ENCODE measurements at places on chromosomes 1 and 21. TPM values are rescaled to one million over a fixed set of nuclear protein-coding genes. Genes with fewer than 3 reads are reported as not detected.

Gene LCE1F
- total RNA-seq: not detected

Gene ZFP69B
- total RNA-seq: 13.3 TPM

Gene DAB1
- 29.0 TPM for total RNA-seq

Gene NBPF8
- 16.0 TPM for total RNA-seq

Gene TFF1
- total RNA-seq: not detected

Gene SPRR4
- total RNA-seq: not detected

Gene FMO1
- total RNA-seq: not detected

Gene RHEX
- 0.31 TPM for total RNA-seq

Gene NPL
- total RNA-seq: 5.2 TPM

- no peak for ATAC-seq
These were observed 89.0 kb downstream of the TIAM1 start for GRCh38 chr21:31255036-31255435.

DNA sequence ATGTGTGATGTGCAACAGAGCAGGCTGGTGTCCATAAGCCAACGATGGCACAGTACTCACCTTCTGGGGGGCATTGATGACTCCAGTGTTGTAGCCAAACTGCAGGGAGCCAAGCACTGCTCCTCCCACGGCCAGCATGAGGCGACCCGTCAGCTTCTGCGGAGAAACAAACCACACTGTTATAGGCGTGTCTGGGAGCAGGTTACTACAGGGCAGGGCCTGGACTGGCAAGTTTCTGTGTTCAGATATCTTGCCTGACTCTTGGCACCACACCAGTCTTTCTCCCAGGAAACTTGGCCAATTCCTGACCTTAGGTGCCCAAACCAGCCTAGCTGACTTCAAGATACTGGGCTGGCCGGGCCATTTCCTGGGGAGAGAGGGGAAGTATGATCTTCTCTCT, 15.5 kb downstream of the SLC2A1 start:
- no peak for ATAC-seq

DNA sequence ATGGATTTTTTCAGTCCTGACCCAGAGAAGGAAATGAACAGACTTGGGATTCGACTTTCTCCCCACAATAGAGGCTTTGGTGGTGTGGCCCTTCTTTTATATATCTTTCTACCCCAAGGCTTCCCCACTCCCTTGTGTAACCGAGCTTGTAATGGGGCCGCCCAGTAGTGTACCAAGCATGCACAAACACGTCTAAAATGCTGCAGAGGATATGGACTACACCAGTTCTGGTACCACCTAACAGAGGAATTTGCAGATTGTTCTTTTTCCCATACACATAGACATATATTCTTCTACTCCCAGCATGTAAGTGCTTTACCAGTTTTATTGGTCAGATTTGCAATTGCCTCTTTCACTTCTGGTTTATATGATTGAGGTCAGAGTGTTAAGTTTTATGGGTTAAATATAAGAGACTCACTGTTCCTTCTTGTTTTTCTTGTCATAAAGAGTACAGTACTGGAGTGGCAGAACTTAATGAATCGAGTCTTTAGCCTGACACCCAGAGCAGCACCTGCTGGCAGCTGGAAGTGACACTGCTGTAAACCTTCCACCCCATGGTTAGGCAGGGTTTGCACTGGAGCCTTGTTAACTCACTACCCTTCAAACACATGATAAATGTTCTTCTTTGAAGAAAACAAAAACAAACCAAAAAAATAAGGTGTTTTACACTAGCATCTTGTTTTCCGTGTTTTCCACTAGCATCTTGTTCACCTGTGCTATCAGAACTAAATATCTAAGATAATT, 198.6 kb downstream of the PTPRC start:
- ATAC-seq: peak; percentile 91

- ATAC-seq: no peak
These were observed 16.8 kb downstream of the IFFO2 start for GRCh38 chr1:18939398-18940302.

- ATAC-seq: no peak
These were observed 290.6 kb downstream of the NFIA start for GRCh38 chr1:61372944-61373343.

GRCh38 chr1:109931189-109931731, 20.6 kb downstream of the CSF1 start:
- peak; percentile 69 for ATAC-seq

DNA sequence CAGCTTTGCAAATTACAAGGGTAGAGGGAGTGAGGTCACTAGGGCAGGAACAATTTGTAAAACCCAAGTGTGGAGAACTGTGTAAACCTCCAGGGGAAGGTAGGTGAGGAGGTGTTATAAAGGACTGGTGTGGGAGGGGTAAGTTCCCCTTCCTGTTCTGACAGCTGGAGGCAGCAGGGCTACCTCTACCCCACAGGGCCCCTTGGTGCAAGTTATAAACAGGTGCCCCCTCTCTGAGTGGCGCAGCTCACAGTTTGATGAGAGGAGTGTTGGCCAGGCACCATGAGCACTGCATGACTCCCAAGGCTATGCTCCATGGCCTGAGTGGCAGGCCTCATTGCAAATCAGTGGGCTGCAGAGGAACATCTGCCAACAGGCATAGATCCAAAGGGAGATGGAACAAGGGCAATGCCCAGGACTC, 41.0 kb downstream of the MFSD2A start:
- no peak for ATAC-seq

DNA sequence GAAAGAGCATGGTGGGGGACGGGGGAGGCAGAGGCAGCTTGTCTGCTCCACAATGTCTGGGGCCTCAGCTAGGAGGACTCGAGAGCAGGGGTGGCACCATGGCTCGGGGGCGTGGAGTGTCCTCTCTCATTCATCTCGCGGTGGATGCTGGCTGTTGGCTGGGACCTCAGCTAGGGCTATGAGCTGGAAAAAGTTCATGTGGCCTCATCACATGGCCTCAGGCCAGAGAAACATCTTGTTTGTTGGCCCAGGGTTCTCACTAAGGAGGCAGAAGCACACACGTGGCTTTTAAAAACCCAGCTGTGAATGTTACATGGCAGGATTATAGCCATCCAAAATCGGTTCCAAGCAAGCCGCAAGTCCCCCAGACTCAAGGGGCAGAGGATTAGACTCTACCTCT, 6.2 kb upstream of the CENPS start:
- peak; percentile 62 for ATAC-seq

GRCh38 chr1:41151846-41152245, 90.3 kb downstream of the SCMH1 start:
- ATAC-seq: no peak

DNA sequence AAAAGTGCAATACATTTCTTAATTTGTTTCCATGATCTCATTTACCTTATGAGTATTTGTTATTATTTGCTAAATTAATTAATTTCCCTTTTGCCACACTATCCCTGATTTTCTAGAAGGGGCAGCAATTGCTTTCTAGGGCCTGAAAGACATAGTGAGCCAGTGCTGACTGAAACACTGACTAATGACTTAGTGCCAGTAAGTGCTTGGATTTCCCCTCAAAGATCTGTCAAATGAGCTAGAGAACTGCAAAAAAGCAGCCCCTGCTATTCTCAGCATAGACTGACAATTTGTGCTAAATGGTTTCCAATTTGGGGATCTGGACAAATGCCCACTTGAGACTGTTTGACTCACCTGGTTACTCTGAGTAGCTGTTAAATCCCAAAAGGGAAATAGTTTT, 35.6 kb upstream of the USH2A start:
- peak; percentile 39 for ATAC-seq

DNA sequence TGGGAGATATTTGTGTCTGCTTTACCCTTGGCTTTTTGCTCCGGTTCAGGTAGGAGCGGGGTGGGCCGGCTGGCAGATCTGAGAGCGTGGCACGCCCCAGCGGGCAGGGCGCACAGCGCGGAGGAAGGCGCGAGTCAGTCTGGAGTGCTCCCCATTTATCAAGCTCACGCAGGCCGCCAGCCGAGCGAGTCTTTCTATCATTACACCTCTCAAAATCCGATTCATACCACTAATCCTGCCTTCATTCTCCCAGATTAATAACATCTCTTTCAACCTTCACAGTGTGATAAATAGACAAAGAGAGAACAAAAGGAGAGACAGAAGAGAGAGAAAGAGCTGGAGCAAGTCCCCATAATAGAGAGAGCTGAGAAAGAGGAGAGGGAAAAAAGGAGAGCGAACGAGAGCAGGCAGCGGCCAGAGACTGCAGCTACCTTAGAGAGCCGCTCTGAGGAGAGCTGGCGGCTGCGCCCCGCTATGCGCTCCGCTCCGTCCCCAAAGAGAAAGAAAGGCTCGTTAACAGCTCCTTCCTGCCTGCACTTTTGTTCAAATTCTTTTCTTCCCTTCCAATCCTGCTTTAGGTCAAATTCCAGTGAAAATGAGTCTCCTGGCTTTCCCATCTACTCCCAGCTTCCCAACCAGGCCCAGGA, 48.0 kb downstream of the DMAP1 start:
- ATAC-seq: no peak

GRCh38 chr1:9243066-9243739, 8.6 kb downstream of the H6PD start:
- no peak for ATAC-seq

GRCh38 chr21:29647353-29647781, 292.4 kb downstream of the GRIK1 start:
- no peak for ATAC-seq

DNA sequence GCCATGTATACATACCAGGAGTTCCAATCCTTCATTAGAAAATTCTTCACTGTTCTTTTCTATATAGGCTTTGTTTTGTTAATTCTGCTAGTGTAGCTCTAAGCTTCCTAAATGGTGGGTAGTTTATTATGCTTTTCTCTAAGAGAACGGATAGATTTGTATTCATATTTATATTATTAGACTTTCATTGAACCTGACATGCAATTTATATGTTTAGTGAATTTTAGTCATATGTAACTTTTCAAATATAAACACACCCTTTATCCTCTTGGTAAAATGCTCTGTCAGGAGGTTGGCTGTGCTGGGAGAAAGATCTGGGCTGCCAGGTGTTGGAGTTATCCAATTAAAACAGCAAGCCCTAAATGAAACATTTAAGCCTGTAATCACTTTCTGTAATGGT, 369.7 kb upstream of the RGS18 start:
- ATAC-seq: no peak

- no peak for ATAC-seq
These were observed 166.1 kb upstream of the SAMSN1 start for GRCh38 chr21:14712121-14712715.
